ENCODE measurements at places on chromosomes 2 and 18.

GRCh38 chr2:123453772-123454171 lies 571.3 kb upstream of the CNTNAP5 start:
- DNase-seq: no peak

GRCh38 chr2:29130295-29130694 lies 15.1 kb downstream of the CLIP4 start:
- DNase-seq: no peak

DNA sequence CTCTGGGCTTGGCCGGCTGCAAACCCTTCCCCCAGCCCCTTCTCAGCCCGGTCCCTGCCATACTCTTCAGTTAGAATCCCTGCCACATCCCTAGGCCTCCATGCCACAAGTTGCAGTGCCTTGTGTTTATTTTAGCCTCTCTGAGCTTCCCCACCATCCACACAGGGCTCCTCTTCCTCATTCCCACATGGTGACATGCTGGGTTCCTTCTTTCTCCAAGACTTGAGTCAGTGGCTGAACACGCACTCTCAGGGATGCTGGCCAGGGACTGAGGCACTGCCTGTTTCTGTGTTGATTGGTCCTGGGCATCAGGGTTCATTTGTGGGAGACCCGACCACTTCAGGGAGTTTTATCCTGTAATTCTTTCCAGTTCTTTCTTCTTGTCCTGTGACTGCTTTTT lies 56.3 kb downstream of the KCNS3 start:
- no peak for DNase-seq

- no peak for DNase-seq
These were observed 1.6 kb upstream of the RHOB start for GRCh38 chr2:20444993-20445910.

- DNase-seq: no peak
These were observed 1097.9 kb upstream of the CNTNAP5 start for GRCh38 chr2:122927197-122927596.
